CD4-positive, alpha-beta T cell treated with Interleukin-2 at 100 ng/mL for 4 hours (primary cell): ENCODE measurements at places on chromosomes 5 and 9.

- DNase-seq = no peak
Measured at GRCh38 chr9:4048441-4048840, 251.4 kb downstream of the GLIS3 start.

DNA sequence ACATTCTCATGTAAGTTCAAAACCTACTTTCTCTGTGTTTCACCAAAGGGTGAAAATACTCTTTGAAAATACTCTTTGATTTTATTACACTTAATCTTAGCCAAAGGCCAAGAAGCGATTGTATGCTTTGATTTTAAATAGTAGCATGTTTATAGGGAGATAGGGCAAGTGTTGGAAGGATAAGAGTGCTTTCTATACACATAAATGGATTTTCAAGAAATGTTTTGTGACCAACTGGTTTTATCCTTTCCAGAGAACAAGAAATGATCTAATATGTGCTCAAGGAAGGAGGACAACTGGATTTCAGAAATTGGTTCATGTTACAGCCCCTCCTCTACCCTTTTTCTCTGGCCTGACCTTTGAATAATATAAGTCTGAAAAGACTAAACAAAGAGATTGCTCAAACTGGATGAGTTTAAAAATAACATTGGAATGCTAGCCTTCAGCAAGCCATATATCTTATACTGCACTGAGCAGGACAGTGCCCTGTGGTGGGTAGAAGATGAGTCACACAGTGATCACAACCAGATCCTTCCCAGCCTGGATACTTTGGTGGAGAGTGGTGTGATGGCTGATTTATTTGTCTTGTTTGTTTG lies 13.1 kb downstream of the PALM2AKAP2 start:
- DNase-seq = no peak

DNA sequence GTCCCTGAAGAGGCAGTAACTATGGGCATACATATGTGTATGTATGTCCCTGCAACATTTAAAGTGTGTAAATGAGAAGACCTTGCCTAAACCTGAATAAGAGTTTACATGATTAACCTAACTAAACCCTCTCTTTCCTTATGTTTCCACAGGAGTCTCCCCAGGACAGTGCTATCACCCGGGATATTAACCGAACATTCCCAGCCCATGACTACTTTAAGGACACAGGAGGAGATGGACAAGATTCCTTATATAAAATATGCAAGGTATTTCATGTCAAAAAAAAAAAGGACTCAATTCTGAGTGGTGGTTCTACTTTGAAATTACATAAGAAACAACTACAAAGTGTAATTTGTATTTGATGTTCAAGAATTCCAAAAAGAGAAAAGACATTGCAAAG lies 31.7 kb downstream of the GPR21 start:
- no peak for DNase-seq

GRCh38 chr5:91383956-91384300 lies 811 bp upstream of the ARRDC3 start:
- DNase-seq = no peak

GRCh38 chr5:16883176-16883575 lies 52.9 kb downstream of the MYO10 start:
- no peak for DNase-seq

DNA sequence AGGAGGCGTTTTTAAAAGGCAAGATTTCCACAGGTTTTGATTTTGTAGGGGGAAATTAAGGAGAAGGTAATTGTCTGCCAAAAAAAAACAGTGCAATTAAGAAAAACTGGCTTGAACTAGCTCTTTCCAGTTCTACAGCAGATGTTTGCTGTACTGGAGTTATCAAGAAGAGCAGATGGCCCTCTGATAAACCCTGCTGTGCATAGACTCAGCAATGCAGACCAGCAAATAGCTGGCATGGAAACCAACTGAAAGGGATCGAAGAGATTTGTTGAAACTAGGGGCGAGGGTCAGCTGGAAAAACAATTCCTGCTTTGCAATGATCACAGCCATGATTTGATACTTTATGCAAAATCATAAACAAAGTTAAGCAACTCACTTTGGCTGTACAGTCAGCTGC lies 17.8 kb upstream of the BHMT start:
- no peak for DNase-seq

DNA sequence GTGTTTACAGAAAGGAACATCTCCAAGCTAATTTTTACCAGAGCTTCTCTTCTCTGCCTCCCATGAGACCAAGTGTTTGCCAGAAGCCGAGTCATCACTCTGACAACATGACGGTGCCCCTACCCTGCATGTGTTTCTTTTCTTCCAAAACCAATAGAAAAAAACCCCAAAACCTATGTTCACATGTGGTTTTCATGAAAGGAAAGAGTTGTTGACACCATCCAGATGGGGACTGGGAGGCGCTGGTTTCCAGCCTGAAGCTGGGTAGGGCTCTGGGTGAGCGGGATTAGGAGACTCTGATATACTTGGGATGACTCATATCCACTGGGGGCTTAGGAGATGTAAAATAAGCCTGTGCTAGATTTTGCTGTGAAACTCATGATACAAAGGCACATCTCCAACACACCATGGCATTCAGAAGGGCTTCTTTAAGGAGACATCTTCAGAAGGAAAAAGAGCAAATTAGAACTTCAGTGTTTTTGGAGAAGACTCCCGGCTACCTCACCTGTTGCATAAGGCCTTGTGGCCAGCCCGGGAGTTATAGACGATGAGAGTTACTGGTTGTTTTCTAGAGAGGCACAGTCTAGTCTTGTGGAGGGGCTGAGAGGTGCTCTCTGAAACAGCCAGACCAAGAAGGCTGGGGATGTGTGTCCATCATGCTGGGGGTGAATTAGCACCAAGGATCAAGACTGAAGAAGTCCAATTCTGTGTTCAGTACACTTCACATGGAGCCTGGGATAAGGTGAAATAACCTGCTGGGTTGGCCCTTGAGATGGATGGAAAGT lies 108.9 kb upstream of the LHFPL2 start:
- no peak for DNase-seq

DNA sequence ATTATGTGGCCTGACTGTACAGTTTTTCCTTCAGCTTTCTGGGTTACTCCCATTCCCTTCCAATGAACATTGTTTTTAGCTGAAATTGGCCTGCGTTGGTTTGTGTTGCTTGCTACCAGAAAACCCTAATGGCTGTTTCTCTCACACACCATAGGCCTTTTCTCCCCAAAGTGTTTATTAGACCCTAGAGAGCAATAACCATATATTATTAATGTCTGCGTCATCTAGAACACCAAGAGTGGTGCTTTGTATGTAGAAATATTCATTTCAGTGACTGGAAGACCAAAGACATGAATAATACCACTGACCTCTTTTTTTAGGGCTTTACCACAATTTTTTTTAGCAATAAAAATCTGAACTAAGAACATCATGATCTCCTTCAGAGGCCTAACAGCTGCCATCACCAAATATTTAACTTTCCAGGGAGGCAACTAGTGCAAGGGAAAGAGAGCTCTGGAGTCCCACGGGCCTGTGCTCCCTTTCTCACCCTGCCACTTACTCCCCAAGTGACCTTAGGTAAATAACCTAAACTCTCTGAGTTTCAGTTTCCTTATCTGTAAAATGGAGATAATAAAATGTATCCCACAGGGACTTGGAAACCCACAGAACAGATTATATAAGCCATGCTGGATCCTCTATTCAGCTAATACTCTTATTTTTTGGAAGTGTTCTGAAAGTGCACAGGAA lies 201.9 kb upstream of the ISL1 start:
- no peak for DNase-seq

DNA sequence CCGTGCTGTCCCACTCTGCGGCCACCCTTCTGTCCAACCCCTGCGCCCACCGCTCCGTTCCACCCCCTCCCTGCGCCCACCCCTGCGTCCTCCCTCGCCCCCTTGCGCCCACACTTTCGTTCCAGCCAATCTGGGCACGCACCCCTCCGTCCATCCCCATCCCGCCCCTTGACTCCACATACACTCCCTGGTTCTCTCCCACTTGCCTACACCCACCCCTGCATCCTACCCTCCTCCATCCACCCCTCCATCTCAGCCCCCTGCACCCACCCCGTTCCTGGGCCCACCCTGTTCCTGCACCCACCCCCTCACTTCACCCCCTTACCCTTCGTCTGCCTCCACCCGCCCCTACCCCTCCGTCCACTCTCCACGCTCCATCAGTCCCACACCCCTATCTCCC lies 7.0 kb downstream of the ADAMTS13 start:
- no peak for DNase-seq

DNA sequence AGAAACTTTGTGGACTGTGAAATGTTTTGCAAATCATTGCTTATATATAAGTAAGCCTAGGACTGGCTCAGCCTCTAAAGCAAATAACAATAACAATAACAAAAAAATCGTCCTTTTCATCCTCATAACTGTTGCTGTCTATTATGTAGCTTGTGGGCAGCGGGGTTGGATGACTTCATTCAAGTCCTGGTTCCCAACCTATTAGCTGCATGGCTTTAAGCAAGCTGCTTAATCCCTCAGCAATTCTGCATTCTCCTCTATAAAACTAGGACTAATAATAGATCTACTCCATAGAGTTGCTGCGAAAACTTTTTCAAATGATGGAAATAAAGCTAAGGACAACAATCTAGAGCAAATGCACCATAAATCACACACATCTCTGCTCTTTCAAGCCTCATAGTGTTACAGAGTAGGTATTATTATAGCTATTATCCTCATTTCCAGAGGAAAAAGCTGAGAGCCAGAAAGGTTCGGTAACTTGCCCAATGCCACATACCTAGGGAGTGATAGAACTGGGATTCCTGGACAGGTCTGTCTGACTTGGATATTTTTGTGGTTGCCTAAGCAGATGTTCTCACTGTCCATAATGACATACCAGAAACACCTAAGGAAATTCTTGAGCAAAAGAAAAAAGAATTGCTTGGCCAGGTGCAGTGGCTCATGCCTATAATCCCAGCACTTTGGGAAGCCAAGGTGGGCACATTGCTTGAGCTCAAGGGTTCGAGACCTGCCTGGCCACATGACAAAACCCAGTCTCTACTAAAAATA lies 98.8 kb upstream of the ADRA1B start:
- DNase-seq = no peak

GRCh38 chr9:123450098-123450770 lies 94.2 kb downstream of the CRB2 start:
- DNase-seq = no peak

DNA sequence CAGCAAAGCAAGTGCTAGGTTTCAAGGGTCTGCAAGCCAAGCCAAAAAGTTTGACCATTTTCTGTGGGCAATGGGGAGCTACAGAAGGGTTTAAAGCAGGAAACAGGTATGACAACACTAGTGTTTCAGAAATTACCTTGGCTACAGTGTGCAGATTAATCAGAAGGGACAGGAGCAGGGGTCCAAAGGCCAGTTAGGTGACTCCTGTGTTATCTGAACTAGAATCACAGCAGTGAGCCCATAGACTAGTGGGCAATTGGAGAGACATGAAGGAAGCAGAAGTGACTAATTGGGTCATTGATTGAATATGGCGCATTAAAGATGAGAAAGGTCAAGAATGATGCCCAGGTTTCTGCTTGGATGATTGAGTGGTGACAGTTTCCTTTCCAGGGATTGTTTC lies 41.4 kb upstream of the TGFBR1 start:
- no peak for DNase-seq

DNA sequence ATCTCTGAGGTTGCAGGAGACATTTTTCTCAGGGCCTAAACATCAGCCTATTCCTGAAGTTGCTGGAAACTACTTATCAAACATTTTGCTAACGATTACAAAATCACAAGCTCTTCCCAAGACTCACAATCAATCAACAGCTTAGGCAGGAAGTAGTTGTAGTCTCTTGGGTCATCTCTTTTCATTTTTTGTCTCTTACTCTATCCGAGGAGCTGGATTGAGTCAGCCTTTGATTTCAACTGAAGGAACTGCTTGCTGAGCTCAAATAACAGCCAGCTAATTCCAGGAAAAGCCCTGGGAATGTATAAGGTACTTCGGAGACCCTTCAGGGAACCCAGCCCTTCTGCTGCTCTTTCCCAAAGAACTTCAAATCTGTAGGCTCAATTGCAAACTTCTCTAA lies 398.9 kb downstream of the PLK2 start:
- DNase-seq = no peak

DNA sequence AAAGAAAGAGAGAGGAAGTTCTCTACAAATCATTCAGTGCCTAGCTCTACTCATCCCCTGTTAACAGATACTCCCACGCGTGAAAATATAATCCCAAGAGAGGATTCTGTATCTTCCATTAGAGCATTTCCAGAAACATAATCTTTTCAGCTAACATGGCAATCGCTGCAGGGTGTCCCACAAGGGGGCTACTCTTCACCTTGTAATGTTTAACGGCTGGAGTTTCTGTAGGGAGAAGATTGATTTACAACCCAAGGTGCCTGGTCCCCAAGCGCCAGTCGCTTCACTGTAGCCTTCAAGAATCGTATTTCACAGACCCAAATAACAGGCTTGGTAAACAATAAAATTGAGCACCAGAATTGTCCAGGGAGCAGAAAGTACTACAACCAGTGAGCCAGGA lies 318.7 kb downstream of the TLE1 start:
- DNase-seq = no peak

- DNase-seq = no peak
Measured at GRCh38 chr9:61673664-61674381, 484.0 kb downstream of the SPATA31A7 start.

GRCh38 chr9:112884721-112885120 lies 6.0 kb downstream of the SLC46A2 start:
- no peak for DNase-seq

GRCh38 chr9:10661376-10661775 lies 48.6 kb upstream of the PTPRD start:
- no peak for DNase-seq

DNA sequence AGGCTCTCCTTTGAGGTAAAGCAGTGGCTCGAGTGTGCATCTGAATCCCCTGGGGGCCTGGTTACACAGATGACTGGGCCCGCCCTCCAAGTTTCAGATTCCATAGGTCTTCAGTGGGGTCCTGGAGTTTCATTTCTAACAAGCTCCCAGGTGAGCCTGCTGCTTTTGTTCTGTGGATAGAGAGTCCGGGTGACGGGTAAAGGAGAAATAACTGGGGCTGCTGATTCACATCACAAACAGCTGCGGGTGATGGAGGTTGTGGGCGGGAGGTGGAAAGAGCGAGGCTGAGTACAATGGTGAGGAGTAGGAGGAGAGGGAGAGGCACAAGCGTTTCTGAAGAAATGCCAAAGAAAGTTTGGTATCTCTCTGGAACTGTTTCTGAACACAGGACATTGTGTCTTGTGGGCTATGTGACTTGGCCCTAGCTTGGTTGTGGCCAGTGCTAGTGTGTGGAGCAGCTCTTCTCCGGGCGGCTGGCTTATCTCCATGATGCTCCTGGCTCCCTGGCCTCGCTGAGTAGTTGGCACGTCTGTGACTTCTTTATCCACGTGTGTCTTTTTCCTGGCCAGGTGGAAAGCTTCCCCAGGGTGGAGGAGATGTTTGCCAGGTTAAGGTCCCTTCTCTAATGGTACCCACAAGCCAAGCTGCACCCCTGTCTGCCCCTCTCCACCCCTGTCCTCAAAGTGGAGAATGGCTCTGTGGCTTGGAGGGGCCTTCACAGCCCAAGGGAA lies 61.7 kb downstream of the HSPA4 start:
- no peak for DNase-seq
